Activated CD8-positive, alpha-beta memory T cell treated with anti-CD3 and anti-CD28 coated beads for 1 hour (primary cell): ENCODE measurements at places on chromosomes 7 and 10.

DNA sequence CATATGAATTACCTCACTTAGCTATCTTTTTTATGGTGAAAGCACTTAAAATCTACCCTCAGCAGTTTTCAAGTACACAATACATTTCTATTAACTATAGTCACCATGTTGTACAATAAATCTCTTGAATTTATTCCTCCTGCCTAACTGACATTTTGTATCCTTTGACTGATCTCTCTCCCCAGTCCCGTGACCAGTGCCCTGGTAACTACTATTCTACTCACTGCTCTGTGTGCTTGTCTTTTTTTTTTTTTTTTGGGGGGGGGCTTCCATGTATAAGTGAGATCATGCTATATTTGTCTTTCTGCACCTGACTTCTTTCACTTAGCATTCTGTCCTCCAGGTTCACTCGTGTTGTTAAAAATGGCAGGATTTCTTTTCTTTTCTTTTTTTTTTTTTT, 11.4 kb upstream of the GAD2 start:
- DNase-seq: no peak

GRCh38 chr7:84194484-84195271, at the start of gene SEMA3A:
Gene SEMA3A, minus strand, starts transcription at chr7:84194789. Its CDS starts 203 bp downstream, at chr7:84194586.
- DNase-seq: no peak

GRCh38 chr10:127470911-127471310, 78.2 kb upstream of the NPS start:
- no peak for DNase-seq

DNA sequence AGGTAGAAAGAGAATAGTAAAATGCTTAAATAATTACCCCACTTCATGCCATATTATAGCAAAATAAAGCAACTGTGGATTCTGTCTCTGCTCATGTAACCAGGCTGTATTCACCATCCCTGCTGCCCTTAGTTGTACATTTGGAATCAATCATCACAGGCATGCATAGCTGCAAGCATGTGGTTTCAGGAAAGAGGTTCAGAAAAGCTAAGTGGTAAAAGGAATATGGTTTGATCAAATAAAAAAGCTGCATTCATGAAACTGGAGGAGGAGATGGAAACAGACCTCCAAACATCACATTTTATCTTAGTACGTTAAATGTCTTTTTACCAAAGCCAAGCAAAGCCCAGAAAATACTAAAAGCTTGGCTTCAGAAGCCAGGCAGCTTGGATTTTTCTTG, 81.3 kb downstream of the ADAM22 start:
- DNase-seq: no peak

- no peak for DNase-seq
Measured at GRCh38 chr7:140235114-140235513, 58.3 kb upstream of the KDM7A start.

DNA sequence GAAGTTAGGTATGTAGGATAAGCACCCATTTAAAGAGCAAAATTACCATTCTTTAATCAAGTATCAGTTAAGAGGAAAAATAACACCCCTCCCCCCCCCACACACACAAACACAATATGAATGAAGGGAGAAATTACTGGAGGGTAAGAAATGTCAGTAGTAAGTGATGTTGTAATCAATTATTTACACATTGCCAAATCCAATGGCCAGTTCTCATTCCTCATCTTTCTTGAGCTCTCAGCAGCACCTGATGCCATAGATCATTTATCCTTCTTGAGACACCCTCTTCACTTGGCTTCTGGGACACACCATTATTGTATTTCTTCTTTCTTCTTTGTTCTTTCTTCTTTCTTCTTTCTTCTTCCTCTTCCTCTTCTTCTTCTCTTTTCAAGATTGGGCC, 33.7 kb upstream of the FAM3C start:
- no peak for DNase-seq

GRCh38 chr7:112101201-112101846, 104.9 kb downstream of the DOCK4 start:
- no peak for DNase-seq

GRCh38 chr10:69934768-69935167, 117.9 kb upstream of the MACROH2A2 start:
- DNase-seq: no peak

DNA sequence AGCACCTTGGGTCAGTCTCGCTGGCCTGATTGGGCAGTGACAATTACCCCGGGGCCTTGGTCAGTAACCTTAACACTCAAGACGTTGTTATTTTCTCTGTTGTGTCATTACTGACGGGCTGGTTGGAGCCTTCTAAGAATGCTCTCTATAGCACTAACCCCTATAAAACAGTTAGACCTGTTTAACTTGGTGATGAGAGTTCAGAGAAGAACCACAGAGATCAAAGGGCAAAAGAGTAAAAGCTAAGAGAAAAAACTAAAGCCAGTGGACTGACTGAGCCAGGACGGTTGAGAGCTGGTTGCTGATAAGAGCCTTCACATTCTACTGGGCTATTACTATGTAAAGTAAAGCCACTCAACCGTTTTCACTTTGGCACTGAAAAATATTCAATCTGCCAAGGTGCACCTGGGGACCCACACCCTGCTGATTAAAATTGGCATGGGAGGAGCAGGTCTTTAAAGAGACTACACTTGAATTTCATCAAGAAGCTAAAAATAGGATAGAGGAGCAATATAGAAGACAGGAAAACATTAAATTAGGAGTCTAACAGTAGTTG, 13.6 kb upstream of the ITGB1 start:
- DNase-seq: no peak

DNA sequence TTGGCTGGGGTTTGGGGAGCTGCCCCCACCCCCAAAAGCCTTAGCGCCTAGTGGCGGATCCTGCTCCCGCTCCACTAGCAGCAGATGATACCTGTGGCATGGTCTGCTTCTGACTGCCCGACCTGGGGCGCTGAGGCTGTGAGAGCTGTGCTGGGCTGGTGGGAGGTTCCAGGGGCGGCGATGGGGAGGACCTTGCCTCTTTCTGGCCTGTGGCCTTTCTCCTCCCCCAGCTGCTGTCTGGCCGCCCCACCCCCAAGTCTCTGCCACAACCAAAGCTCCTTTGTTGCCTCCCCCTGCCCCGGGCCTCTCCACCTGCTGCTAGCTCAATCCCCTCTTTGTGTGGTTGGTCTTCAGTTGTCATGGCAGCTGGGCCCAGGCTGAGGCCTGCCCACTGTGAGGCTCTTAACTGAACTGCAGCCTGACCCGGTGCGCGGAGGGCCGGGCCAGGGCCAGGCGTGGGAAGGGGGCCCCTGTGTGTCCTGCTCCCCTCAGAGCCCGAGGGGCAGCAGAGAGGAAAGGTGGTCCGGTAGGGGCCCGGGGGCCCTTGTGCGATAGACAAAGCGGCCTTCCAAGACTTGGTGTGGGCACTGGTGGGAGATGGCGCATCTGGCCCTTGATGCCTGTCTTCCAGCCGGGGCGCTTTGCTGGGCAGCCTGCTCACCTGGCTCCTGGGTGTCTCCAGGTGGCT, 4.7 kb downstream of the ZNF775 start:
- no peak for DNase-seq

DNA sequence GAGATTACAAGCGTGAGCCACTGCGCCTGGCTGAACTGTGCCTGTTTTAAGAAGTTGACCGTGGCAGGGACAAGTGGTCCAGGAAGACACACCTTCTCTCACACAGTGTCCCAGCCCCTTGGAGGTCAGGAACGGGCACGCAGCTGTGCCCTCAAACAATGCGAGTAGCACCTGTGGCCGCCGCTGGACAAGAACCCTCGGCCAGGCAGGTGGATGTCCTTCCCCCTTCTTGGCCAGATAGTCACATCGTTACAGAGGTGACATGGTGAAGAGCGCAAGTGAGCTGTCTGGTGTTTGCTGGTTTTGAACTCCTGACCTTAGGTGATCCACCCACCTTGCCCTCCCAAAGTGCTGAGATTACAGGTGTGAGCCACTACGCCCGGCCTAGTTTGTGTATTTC, 8.8 kb downstream of the ZFAND2A start:
- DNase-seq: no peak

- DNase-seq: no peak
Measured at GRCh38 chr7:94888551-94888950, 18.8 kb upstream of the PPP1R9A start.

DNA sequence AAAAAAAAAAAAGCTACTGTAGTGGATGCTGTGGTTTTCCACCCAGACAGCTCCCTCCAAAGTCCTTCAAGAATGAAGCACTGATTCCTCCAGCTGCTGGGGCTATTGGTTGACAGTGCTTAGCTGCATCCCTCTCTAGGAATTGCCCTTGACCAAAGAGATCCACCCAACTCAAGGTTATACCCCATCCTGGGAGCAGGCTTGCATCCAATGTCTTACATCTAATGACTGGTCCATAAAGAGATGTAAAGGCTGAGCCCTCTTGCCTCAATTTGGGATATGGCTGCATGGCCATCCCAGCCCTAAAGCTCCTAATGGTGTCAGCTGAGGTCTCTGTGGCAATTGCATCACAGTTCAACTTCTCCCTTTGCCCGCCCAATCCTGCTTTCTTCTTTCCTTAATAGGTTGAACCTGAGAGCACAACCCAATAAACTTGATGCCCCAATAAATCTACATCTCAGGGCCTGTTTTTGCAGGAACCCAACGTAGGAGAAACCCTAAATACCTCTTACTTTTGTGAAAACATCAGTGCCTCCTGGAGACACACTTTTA, 4.4 kb downstream of the GPR37 start:
- no peak for DNase-seq

DNA sequence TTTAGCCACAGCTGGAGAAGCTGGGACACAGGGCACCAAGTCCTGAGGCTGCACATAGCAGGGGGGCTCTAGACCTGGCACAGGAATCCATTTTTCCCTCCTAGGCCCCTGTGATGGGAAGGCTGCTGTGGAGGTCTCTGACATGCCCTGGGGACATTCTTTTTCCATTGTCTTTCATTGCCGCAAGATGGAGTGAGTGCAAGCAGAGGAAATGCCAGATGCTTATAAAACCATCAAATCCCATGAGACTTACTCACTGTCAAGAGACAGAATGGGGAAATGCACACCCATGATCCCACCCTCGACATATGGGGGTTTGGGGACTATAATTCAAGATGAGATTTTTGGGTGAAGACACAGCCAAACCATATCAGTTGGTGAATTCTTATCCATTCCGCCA, 94.7 kb upstream of the FERD3L start:
- DNase-seq: no peak

- DNase-seq: no peak
Measured at GRCh38 chr10:60846173-60846572, 67.9 kb downstream of the CDK1 start.

DNA sequence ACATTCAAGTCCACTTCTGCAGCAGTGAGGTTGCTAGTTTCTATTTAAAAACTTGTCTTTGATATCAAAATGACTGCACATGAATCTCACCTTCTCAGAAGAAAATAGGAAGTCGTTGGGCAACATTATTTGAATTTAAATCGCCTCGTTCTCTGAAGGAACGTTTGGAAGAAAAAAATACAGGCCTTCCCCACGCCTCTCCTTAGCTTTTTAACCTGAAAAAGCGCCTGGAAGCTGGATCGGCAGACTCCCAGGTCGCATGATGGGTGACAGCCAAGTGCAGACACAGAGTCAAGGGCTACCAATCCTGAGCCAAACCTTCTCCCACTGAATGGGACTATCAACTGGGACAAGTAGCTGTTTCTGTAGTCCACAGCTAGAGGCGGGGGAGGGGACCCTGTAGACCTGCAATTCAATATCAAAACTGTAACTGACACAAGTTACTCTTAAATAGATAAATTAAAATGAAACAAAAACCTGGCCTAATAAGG, 2.2 kb downstream of the FAM53B start:
- DNase-seq: no peak

DNA sequence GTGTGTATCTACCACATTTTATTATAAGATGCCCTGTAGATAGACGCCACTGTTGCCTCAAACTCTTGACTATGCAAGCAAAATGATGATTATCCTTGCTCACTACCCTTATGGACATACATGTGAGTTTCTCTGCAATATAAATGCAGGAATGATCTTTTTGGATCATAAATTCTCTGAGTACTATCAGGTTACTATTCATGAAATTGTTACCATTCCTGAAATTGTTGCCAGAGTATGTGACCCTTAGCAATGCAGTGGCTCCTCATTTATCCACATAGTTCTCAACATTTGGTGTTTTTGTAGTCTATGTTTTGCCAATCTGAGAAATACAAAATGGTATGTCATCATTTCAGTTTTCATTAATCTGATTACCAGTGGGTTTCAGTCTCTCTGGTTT, 166.2 kb upstream of the FAM3C start:
- DNase-seq: no peak

DNA sequence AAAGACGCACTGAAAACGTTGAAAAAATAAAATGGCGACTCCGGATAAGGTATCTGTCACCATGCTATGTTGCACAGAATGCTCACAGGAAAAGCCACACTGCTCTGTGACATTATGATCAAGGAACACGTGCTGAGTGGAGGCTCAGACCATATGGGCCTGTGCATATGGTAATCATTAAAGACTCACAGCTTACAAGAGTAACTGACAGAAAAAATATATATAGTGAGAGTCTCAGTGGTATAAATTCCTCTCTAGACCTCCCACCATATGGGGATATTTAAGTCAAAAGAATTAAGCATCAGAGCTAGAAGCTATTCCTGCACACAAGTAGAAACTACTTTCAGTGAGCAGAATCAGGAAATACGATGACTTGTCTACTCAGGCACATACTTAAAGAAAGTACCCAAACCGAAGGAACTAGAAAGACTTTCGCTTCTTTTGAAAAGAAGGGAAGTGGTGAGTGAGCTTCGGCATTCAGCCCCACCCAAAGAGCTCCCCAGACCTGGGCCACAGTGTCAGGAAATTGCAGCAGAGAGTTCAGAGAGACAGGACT, 65.1 kb upstream of the MPP7 start:
- no peak for DNase-seq
